ENCODE measurements at places on chromosomes 5 and 9.

DNA sequence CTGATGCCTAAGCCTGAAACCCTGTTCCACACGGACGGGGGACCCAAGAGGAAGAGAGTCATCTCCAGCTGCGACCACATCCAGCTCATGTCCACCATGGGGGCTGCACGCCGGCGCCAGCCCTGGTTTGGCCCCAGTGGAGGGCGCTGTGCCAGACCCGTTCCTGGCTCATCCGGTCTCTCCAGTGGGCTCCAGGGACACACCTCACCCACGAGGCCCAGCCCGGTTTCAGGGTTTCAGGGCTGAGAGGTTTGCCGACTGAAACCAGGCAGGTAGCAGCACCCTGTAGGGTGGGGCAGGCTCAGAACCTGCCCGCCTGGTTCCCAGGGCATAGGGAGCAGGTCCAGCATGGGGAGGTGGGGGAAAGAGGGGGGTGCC lies 71.4 kb upstream of the STXBP1 start:
- DNase-seq: no peak

- no peak for DNase-seq
These were observed 32.9 kb upstream of the GOLGA1 start for GRCh38 chr9:124973807-124974206.

DNA sequence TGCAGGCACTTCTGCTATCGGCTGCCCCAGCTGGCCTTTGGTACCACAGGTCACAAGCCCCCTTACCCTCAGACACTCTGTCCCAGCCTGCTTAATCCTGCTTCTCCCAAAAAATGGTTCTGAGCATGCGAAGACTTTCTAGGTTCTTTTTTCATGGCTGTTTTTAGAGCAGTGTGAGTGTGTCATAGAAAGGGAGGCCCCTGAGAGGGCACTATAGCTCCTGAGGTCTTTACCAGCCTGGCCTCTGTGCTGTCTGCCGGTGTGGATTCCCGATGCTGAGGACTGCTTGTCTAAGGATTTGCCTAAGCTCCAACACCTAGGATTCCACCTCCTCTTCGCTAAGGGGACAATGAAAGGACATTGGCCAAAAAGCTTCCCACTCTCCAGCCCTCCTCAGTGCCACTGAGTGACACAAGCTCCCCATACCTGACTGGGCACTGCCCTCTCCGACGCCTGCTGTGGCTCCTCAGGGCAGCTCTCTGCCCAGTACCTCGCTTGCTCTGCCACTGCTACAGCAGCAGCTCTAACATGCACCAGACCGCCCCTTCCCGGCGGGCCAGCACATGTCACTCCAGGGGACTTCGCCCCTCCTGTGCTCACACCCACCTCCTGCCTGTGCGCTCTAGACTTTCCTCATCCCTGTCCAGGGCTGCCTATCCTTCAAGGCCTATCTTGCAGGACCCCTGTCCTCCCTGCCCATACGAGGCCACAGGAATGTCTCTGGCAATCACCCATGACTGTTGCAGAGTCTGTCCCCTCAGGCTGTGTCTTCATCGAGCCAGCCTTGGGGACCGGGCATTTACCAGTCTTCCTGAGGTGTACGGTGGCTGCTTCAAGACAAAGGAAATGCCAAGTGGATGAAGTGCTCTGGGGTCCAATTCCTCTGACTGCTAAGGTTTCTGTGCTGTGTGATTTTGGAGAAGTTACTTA lies 21.0 kb downstream of the MACROH2A1 start:
- no peak for DNase-seq

- DNase-seq: no peak
These were observed 1018.4 kb upstream of the ARRDC3 start for GRCh38 chr5:92401492-92401891.

GRCh38 chr5:69083412-69083811 lies 10.4 kb upstream of the SLC30A5 start:
- no peak for DNase-seq

DNA sequence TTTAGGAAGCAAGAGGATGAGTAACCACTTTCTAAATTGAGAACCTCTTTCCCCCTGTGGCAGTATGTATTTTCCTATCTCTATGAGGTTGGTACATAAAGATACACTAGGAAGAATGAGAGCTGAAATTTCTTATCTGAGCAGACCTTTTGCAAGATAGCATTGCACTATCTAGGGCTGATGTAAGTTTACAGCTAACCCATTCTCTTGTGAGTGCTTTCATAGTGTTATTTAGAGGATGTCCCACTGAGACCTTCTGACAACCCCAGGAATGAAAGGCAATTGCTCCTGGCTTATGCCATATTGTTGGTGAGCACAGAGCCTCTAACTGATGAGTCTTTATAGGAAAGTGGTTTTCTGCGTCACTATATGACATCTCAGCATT lies 1209.3 kb upstream of the CDH6 start:
- DNase-seq: no peak

GRCh38 chr5:170626507-170627150 lies 122.8 kb downstream of the KCNIP1 start:
- DNase-seq: no peak

GRCh38 chr9:127295005-127295404 lies 30.4 kb downstream of the GARNL3 start:
- DNase-seq: no peak

DNA sequence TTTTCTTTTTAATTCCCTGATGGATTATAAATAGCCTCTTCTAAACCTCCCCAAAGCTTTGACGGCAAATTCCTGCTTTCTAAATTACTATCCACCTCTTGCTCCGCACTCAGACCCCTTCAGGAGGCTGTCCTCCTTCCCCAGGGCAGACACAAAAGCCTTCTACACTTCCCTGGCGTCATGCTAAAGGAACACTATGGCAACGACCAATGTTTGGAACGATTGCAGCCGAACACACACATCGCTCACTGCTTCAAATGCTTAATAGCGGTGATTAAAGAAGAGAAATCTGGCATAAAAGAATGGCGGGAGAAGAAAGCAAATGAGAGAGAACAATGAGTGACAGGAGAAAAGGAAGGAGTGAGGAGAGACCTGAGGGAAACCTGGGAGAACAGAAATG lies 297.3 kb downstream of the MLLT3 start:
- no peak for DNase-seq

- no peak for DNase-seq
These were observed 400.0 kb upstream of the SLC24A2 start for GRCh38 chr9:20188616-20189369.

GRCh38 chr9:18333157-18333556 lies 140.8 kb upstream of the ADAMTSL1 start:
- no peak for DNase-seq

- DNase-seq: no peak
These were observed 189.8 kb upstream of the MAP3K1 start for GRCh38 chr5:56625541-56625940.

- DNase-seq: no peak
These were observed 13.3 kb downstream of the DCANP1 start for GRCh38 chr5:135433681-135434426.

DNA sequence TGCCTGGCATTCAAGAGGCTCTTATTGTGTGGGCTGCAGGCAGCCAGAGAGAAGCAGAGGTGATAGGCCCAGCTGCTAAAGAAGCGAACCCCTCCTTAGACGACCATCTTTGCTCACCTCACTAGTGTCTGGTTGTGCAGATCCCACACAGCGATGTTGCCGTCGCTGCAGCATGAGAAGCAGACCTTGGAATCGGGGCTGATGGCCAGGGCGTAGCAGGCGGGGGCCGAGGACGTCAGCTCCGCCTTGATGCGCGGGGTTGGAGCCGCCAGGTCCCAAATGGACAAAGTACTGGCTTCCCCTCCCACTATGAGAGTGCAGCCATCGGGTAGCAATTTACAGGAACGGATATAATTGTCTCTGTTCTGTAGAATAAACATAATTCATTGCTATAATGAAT lies 98.7 kb downstream of the TLE1 start:
- no peak for DNase-seq

DNA sequence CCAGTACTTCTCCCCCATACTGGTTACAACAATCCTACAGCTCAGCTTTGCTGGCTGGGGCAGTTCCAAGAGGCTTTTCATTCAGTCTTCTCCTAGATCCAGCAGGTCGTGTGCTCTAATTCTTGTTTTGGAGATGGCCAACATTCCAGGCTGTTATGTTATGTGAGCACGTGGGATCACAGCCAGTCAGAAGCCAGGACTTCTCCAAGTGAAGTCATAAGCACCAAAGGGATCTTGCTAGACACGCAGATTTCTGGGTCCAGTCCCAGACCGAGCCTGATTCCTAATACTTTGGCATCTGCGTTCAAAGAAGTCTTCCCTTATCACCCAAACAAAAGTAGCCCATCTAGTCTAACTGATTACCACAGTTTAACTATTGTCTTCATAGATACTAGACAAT lies 1.4 kb upstream of the LARP1 start:
- no peak for DNase-seq

DNA sequence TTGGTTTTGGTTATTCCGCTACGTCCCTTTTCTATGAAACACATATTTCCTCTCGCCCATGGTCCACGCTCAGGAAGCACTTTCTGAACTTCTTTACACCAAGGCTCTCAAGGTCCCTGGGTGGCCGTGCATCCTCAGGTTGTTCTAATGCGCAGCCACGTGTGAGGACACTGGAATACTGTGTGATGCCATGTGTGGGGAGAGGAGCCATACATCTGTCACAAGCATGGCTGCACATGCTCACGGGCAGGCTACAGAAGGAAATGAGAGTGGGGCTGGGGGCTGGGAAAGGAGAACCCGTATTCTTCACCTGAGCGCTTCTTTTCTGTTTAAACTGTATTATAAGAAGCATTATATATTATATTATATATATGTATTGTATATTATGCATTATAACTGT lies 36.7 kb downstream of the PRRT1B start:
- no peak for DNase-seq

- DNase-seq: no peak
These were observed 10.9 kb downstream of the EXOC3 start for GRCh38 chr5:453725-454481.

- DNase-seq: no peak
These were observed 1010.8 kb upstream of the EDIL3 start for GRCh38 chr5:85395526-85395925.

DNA sequence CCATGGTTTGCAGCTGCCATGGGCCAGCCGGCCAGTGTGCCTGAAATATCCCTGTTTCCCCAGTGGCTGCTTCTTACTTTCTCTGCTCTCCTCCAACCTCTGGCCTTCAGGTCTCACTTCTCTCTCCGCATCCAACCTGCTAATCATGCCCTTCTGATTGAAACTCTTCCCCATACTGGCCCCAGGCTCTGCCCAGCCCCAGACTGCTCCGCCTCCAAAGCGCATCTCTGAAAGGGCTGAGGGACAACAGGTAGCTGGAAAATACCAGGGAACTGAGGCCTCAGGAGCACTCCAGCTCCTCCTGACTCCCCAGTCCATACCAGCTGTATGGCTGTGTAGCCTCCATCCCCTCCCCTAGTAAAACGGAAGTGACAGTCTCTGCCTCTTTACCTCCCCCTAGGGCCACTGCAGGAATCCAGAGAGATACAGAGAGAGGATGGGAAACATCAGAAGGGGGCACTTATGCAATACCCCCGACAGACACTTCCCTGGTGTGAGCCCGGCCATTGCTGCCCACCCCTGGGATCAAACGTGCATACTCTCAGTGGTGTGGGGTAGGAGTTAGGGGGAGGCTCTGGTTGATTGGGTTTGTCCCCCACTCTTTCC lies 34.2 kb downstream of the PAX5 start:
- no peak for DNase-seq

DNA sequence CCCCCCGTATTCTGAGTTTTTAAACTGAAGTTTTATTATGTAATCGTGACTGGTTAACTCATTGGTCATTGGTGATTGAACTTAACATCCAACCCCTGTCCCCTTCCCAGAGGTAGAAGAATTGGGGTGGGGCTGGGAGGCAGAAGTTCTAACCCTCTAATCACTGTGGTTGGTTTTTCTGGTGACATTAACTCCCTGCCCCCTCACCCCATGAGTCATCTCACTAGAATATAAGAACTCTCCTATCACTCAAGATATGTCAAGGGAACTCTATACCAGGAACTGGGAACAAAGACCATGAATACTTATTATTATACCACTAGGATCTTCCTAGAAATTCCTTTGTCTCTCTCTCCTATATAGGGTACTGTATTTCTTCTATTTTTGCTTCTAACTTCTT lies 52.3 kb upstream of the CAVIN4 start:
- no peak for DNase-seq

All from stimulated activated naive CD8-positive, alpha-beta T cell treated with anti-CD3 and anti-CD28 coated beads, Interleukin-15, amount 100 ng/mL, for 72 hours (primary cell).